ENCODE measurements at places on chromosomes 12 and 14. TPM values are rescaled to one million over a fixed set of nuclear protein-coding genes. Genes with fewer than 3 reads are reported as not detected.

FANCM gene
- total RNA-seq = 8.8 TPM

ACSS3 gene
- total RNA-seq = not detected

GLI1 gene
- total RNA-seq = 0.31 TPM

P2RX7 gene
- 4.8 TPM for total RNA-seq

PSMB5 gene
- total RNA-seq = 24.5 TPM

BCL7A gene
- 4.4 TPM for total RNA-seq

Data from CD4-positive, alpha-beta T cell (primary cell).